ENCODE measurements at places on chromosomes 7 and 10.

- DNase-seq = no peak
Measured at GRCh38 chr7:102830197-102830596, 81.4 kb downstream of the FAM185A start.

GRCh38 chr7:71780282-71780681, 631.9 kb downstream of the CALN1 start:
- DNase-seq = no peak

- no peak for DNase-seq
Measured at GRCh38 chr10:60456053-60456452, 66.4 kb upstream of the ANK3 start.

DNA sequence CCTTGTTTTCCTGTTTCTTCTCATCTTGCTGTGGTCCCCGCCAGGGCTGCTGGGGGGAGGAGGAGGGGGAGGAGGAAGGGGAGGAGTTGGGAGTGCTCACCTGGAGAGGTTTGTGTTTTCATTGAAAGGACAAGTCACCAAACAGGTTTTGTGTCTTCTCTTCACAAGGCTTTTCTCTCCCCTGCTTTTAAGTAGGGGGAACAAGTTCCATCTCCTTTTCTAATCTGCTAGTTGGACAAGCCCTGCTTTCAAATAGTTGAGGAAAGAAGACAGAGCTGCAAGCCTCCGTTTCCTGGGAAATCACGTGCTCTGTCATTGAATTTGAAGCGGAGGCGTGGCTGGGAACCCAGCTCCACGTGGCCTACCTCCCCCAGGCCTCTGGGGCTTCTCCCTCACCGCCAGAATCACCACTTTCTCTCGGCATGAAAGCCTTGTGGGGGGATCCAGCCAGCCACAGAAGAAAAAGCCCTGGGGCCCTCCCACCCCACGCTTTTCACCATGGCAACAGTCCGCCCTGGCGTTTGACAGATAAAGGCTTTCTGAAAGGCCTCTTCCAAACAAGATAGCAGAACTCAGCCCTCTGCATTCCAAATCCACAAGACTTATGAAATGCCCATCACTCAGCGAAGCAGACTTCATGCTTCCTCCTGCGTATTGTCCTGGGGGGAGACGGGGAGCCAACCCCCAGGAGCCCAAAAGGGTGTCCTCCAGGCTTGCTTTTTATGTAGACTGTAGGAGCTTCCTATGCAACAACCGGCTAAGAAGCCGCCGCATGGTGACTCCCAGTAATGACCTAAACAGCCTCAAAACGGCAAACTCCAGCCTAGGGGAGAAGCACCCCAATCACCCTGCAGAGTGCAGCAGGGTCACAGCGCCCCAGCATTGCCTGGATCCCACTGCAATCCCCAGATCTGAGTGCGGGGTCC, 51.7 kb downstream of the PROSER2 start:
- DNase-seq = peak; percentile 55

- no peak for DNase-seq
Measured at GRCh38 chr10:45058580-45058979, 57.9 kb downstream of the ZNF22 start.

- peak; percentile 92 for DNase-seq
Measured at GRCh38 chr7:38368191-38368605, 94.8 kb upstream of the TARP start.

DNA sequence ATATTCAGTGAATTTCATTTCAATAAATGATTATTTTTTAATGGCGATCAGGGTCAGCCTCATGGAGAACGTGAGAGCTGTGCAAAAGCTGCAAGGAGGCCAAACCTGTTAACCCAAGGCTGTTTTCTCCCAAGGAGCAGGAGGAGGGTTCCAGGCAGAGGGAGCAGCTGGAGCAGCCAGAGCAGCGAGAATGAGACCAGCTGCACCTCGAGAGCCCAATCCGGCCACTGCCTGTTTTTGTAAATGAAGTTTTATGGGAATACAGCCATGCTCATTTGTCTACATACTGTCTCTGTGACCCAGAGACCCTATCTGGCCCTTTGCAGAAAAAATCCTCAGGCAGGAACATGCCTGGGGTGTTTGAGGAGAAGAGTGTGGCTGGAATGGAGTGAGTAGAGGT, 104.9 kb downstream of the GRK5 start:
- no peak for DNase-seq

GRCh38 chr10:28403090-28403489, 100.2 kb upstream of the MPP7 start:
- no peak for DNase-seq

DNA sequence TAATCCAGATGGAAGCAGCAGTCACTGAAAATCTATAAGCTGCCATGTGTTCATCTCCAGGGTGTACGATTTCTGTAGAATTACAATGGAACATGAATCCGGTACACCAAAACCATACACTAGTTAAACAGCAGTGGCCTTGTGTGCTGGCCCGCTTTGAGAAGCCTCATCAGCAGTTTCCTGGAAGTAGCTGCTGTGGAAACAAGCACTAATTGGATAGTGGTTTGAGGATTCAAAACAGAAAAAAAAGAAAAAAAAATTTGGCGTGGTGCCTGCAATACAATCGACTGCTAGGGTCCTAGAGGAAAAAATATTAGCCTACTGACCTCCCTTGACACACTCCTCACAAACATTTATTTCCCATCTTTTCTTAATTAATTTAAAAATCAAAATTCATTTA, 545.9 kb downstream of the SORCS1 start:
- no peak for DNase-seq

DNA sequence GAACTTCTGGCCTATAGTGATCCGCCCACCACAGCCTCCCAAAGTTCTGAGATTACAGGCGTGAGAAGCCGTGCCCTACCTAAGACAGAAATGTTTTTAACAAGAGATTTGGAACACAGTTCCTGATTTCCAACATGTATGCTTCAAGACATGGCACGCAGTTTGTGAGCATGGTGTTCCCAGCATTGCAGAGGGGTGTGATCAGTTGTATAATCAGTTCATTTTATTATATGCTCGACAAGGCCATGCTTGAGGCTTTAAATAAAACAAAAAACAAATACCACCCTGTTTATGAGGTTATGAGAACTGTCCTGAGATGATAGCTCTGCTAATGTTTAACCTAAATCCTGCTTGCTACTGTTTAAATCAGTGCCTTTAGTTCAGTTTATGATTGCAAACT, 60.2 kb downstream of the TASOR2 start:
- DNase-seq = no peak

DNA sequence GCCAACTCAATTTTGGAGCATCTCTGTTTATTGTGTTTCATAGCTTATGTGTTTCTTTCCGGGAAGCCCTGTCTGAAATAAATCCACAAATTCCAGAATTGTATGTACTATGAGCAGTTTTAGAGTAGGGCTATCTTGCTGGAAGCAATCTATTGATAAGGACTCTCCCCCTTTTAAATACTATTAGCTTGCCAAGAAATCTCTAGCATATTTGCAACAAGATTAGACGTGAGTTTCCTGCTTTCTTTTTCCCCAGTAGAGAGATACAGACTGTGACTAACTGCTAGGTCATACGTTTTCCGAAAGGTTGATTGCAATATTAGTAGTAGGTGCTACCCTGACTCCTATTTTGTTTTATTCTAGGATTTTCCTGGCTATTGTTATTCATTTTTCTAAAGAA, 277.0 kb downstream of the MALRD1 start:
- no peak for DNase-seq

Data from glutamatergic neuron (in vitro differentiated cells).